ENCODE measurements at places on chromosomes 16 and 17.

GRCh38 chr17:58172369-58173071 lies 5.7 kb downstream of the OR4D2 start:
- DNase-seq: peak; percentile 35

- no peak for DNase-seq
Observed at GRCh38 chr16:28027055-28027454, 36.5 kb downstream of the GSG1L start.

GRCh38 chr16:88479793-88480760 lies 27.0 kb downstream of the ZFPM1 start:
- peak; percentile 46 for DNase-seq

DNA sequence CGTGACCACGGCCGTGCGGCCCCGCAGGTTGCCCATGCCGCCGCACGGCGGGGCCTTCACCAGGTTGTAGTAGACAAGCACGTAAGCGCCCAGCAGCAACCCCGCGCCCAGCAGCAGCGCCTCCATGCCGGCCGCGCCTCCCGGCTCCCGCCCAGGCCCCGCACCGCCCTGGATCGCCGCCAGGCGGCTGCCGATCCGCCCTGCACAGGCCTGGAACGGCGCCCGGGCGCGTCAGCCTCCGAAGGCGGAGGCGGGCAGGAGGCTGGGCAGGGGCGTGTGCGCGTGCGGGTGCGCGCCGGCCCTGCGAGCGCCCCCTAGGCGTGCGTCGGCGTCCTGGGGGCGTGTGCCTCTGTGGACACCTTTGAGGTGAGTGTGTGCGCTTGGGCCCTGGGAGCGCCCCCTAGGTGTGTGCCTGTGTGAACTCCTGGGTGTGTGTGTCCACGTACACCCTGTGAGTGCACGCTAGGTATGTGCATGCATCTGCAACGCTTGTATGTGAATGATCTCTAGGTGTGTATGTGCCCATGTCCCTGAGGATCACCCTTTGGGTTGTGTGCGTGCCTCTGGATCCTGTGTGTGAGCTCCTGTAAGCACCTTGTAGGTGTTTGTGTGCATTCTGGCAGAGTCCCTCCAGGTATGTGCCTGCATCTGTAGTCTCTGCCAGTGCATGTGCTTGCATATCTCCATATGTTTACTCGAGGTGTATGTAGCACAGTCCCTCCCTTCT lies at the start of gene DHRS13:
TSS of gene DHRS13 (minus strand) at position 261 of the 727 bp plus-strand sequence. CDS start at position 126, 135 bp downstream.
- peak; percentile 96 for DNase-seq

GRCh38 chr17:68346448-68346847 lies 55.2 kb downstream of the ARSG start:
- peak; percentile 73 for DNase-seq

DNA sequence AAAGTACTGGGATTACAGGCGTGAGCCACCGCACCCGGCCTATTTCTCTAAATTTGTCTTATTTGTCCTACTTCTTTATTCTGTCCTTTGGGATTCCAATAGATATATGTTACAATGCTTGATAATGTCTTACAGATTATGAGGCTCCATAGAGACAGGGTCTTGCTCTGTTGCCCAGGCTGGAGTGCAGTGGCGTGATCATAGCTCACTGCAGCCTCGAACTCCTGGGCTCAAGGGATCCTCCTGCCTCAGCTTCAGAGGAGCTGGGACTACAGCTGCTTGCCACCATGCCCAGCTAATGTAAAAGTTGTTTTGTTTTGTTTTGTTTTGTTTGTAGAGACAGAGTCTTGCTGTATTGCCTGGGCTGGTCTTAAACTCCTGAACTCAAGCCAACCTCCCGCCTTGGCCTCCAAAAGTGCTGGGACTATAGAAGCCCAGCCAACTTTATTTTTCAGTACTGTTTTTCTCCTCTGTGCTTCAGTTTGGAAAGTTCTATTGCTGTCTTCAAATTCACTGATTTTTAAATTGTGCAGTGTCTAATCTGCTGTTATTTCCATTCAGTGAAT lies 10.3 kb downstream of the ANKRD13B start:
- DNase-seq: no peak

DNA sequence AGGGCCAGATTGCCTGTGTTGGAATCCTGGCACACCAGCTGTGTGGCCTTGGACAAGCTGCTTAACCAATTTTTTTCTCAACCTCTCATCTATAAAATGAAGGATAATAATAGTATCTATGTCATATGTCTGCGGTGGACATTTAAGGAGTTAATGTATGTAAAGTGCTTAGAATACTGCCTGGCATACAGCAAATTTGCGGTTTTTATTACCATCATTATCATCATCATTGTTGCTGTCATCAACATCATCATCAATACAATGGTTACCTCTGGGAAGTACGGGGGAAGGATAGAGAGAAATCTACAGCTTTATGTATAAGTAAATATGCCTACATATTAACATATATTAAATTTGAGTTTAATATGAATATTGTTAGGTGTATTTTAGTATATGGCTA lies 37.1 kb upstream of the COX10 start:
- no peak for DNase-seq

GRCh38 chr16:86270696-86271095 lies 239.6 kb upstream of the FOXF1 start:
- DNase-seq: no peak

- DNase-seq: no peak
Observed at GRCh38 chr17:48231995-48232959, 124.7 kb downstream of the SNX11 start.

DNA sequence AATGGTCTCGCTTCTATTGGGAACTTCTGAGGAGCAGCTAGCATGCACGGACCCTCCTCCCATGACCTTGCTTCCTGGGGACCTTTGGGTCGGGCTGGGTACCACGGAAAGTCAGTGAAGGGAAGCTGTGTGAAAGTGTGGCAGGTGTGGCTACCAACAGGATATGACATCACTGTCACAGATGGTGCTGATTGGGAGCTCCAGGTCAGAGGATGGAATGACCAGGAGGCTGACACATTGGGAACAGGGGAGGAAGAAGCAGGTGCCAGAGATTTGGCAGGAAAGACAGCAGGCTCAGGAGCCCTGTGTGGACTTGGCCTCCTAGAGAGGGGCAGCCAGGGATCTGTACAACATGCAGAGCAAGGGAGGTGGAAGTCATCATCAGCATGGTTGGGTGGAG lies 34.0 kb downstream of the CPNE2 start:
- no peak for DNase-seq

- peak; percentile 4 for DNase-seq
Observed at GRCh38 chr16:83356266-83356665, 451.5 kb upstream of the HSBP1 start.

DNA sequence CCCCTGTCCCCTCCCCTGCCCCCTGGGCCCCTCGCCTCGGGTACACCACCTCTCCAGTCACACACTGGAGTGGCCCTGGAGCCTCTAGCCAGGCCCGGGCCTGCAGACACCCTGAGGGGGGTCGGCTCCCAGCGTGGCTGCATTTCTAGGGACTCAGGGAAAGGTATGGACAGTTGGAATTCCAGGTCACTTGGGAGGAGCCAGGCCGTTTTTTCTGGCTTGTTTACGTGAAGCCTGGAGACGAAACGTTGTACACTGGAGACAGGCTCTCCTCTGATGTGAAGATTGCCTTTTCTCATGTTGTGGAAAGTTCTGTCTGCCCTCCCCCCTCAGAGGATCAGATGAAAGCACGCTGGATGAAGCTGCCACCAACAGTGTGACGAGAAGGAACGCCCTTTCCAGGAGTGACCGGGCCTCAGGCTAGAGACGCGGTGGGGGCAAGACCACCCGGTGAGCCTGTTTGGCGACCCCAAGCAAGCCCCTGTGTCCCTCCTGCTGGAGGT lies 4.0 kb upstream of the PPP1R27 start:
- DNase-seq: no peak

DNA sequence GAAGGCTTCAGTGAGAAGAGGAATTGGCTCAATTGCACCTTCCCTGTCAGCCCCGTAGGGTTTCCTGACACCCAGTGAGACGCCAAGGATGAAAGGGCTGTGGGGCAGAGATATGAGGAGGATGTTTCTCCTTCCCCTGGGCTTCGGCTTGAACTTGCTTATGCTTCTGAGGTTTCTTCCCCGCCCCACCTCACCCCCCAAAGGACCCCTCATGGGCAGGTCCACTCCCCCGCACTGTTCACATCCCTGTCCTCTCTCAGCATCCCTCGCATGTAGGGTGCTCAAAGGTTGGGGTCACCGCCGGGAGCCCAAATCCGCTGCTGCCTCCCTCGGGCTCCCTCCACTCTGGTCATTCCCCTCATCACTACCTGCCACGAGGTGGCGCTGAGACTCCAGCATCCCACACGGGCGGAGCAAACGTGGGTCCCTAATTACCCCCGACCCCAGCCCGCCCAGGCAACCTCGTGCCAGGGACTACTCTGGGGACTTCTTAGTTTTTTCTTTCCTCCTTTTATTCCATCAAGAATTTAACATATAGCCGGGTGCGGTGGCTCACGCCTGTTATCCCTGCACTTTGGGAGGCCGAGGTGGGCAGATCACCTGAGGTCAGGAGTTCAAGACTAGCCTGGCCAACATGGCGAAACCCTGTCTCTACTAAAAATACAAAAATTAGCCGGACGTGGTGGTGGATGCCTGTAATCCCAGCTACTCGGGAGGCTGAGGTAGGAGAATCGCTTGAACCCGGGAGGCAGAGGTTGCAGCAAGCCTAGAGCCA lies 3.3 kb upstream of the TRARG1 start:
- peak; percentile 81 for DNase-seq

- DNase-seq: no peak
Observed at GRCh38 chr16:50532576-50532975, 15.6 kb upstream of the NKD1 start.

DNA sequence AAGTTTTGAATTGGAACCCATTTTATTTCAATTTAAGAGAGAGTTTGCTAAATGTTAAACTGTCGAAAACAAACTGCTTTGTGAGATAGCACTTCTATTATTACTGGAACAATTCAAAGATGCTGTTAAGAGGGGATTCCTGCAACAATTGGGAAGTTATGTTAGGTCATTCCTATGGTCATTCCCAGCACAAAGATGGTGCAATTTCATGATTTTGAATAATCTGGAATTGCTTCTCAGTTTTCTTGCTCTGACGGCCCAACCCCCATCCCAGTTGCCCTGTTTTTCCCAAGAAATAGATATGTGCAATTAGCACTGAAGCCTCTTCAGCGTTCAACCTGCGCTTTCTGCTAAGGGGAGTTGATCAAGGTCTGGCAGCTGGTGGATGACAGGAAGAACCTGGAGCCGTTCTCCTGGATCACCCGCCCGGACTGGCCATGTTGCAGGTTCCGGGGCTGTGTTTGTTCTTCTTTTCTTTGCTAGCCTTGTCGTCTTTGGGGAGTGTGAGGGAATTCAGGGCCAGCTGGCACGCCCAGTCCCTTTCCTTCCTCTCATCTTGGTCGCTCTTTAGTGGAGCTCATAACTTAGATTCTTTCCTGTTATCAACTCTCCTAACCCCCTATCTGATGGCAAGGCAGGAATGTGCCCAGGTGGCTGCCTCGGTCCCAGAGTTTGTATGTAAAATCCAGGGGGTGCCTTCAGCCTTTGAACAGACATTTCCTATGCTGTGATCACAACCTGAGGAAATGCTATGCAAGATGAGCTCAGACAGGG lies 29.0 kb upstream of the IRF8 start:
- no peak for DNase-seq

DNA sequence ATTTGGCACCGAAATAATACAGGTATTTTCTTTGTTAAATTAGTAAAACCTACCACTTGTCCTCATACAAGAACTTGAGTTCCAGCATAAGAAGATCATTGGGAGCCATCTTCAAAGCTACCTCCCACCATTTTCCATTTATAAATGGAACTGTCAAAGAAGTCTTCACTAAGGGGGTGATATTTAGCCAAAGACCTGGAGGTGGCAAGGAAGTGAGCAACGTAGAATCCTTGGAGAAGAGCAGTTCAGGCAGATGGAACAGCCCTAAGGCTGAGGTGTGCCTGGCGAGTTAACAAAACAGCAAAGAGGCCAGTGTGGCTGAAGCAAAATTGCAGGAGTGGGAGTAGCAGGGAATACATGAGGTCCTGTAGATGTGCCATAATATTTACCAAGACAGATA lies 1.8 kb downstream of the KCNJ16 start:
- no peak for DNase-seq

DNA sequence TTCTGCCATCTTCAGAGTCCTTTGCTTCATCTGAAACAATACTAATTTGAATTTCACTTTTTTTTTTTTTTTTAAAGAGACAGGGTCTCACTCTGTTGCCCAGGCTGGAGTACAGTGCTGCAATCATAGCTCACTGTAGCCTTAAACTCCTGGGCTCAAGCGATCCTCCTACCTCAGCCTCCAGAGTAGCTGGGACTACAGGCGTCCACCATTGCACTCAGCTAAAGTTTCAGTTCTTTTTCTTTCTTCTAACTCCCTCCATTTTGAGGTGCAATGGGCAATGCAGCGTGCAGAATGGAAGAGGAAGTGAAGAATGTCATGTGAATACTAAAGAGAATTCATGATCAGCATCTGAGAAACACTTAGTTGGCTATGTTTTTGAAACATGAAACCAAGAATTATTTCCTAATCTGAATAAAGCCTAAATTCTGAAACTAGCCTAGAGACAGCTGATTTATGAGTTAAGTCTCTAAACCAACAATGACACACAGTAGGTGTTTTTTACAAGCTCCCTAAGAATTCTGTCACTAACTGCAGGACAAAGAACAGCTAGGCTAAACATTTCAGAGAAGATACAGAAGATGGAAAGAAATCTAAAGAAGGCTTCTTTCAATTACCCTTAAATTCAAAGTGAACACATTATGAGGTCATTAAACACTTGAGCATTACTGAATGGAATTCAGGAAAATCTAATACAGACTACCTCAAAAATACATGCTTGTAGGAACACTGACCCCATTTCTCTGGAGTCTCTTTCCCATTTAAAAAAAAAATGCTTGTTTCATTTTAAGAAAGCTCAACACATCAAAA lies 21.0 kb downstream of the SNN start:
- no peak for DNase-seq

GRCh38 chr16:15950161-15950854 lies 892 bp downstream of the ABCC1 start:
- DNase-seq: peak; percentile 61

- no peak for DNase-seq
Observed at GRCh38 chr17:31425282-31426040, 34.0 kb downstream of the RAB11FIP4 start.

- no peak for DNase-seq
Observed at GRCh38 chr17:63317166-63317840, 128.8 kb downstream of the CYB561 start.

DNA sequence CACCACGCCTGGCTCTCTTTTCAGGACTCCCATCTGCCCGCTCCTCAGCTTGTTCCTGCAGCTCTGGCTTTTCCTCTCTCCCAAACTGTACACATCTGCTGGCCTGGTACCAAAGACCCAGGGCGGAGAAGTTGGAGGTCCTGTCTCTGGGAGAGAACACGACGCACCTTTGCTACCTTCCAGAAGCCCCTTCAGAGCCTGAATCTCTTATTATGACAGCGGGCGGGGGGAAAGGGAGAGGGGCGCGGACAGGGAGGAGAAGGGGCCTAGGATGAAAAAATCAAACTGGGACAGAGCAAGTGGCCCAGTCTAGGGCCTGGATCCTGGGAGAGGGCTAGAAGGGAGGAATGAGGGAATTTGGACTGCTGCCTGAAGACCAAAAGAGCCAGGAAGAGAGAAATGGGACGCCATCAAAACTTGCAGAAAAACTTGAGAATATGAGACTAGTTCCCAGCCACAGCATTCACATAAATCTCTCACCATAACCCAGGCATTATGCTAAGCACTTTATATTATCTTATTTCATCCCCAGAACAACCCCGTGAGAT lies 2.5 kb upstream of the PER1 start:
- no peak for DNase-seq

Data from stimulated activated naive CD8-positive, alpha-beta T cell treated with anti-CD3 and anti-CD28 coated beads, Interleukin-15, Interleukin-2, amounts not matched to agents 100 U/mL and 50 U/mL, for 24 hours (primary cell).